ENCODE measurements at places on chromosomes 2 and 18. TPM values are rescaled to one million over a fixed set of nuclear protein-coding genes. Genes with fewer than 3 reads are reported as not detected.

DNA sequence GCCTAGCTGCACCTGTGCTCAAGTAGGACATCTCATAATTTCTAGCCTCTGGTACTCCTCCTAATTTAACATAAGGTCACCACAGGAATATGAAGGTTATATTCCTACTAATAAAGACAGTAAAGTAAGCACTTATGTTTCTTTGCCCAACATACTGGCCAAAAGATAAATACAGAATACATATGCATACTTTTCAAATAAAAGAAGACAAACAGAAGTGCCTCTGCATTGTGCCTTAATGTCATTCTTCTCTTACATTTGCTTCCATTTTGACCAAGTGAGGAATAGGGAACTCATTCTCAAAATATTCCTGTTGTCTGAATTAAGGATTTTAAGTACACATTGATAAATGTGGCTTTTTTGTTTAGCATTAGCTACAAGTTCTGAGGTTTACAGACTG, 5.6 kb downstream of the BCL11A start:
- no peak for DNase-seq

The GRB14 gene
- not detected for total RNA-seq

GRCh38 chr18:10321576-10321975, 132.9 kb upstream of the APCDD1 start:
- DNase-seq = no peak

The GPR39 gene
- total RNA-seq = not detected
